A549 treated with Hydrocortisone at 1 μM for 4 hours (cell line): ENCODE measurements at places on chromosomes 7 and 10. TPM values are rescaled to one million over a fixed set of nuclear protein-coding genes. Genes with fewer than 3 reads are reported as not detected.

Gene ZNF804B
- total RNA-seq = not detected in 5 replicates

Gene NPVF
- total RNA-seq = not detected in 5 replicates

Gene TUBB8
- total RNA-seq = 0.06 to 0.22 TPM (median 0.15 TPM) in 3 of 5 replicates, not detected in the others

Gene CLRN3
- total RNA-seq = not detected in 5 replicates

Gene MEIG1
- 0.43 to 0.91 TPM (median 0.90 TPM) in 5 replicates for total RNA-seq

Gene MSRB2
- total RNA-seq = 7.7 to 18.6 TPM (median 16.1 TPM) in 5 replicates

Gene FEZF1
- total RNA-seq = not detected in 5 replicates

Gene GARIN1A
- total RNA-seq = 0.38 to 0.72 TPM (median 0.60 TPM) in 5 replicates

Gene IDI2
- 0.06 TPM in 1 of 5 replicates, not detected in the others for total RNA-seq

Gene WNT8B
- total RNA-seq = not detected in 5 replicates

Gene CALCR
- not detected in 5 replicates for total RNA-seq

Gene DRGX
- 0.03 to 0.08 TPM (median 0.06 TPM) in 3 of 5 replicates, not detected in the others for total RNA-seq

Gene CLDN4
- 3.7 to 5.3 TPM (median 4.3 TPM) in 5 replicates for total RNA-seq

Gene LRRC17
- 0.12 TPM in 1 of 5 replicates, not detected in the others for total RNA-seq

Gene COL17A1
- total RNA-seq = 1.7 to 2.4 TPM (median 2.2 TPM) in 5 replicates

Gene MOSPD3
- 17.0 to 22.3 TPM (median 19.6 TPM) in 5 replicates for total RNA-seq

Gene EMX2
- not detected in 5 replicates for total RNA-seq

Gene PDIA4
- 164 to 209 TPM (median 175 TPM) in 5 replicates for total RNA-seq

Gene PIK3CG
- not detected in 5 replicates for total RNA-seq

Gene NKX1-2
- total RNA-seq = 0.03 TPM in 4 of 5 replicates, not detected in the other

Gene SYT15
- 2.6 to 3.3 TPM (median 2.7 TPM) in 5 replicates for total RNA-seq

Gene VAX1
- 1.3 to 1.6 TPM (median 1.5 TPM) in 5 replicates for total RNA-seq

Gene SUN3
- 0.09 to 0.32 TPM in 2 of 5 replicates, not detected in the others for total RNA-seq

Gene PAX2
- total RNA-seq = 0.21 to 0.26 TPM (median 0.21 TPM) in 5 replicates

Gene CPED1
- 0.03 to 0.10 TPM (median 0.05 TPM) in 3 of 5 replicates, not detected in the others for total RNA-seq

Gene FGFR2
- 0.28 to 0.60 TPM (median 0.43 TPM) in 5 replicates for total RNA-seq

Gene ABLIM1
- 29.7 to 49.0 TPM (median 37.6 TPM) in 5 replicates for total RNA-seq

Gene STRA8
- not detected in 5 replicates for total RNA-seq

Gene KCNH2
- total RNA-seq = 2.9 to 3.6 TPM (median 3.3 TPM) in 5 replicates

Gene EPC1
- total RNA-seq = 16.1 to 18.5 TPM (median 17.3 TPM) in 5 replicates

Gene TEX47
- not detected in 5 replicates for total RNA-seq

Gene EBLN1
- not detected in 5 replicates for total RNA-seq

Gene PI4K2A
- total RNA-seq = 22.0 to 24.9 TPM (median 23.7 TPM) in 5 replicates

Gene CHAT
- not detected in 5 replicates for total RNA-seq

Gene YAE1
- 16.8 to 24.5 TPM (median 18.5 TPM) in 5 replicates for total RNA-seq
